Muscle of back (tissue), 13 donors: ENCODE measurements at places on chromosomes 11 and 22. TPM values are rescaled to one million over a fixed set of nuclear protein-coding genes. Genes with fewer than 3 reads are reported as not detected.

Gene CD6
- 0.67 TPM for polyA plus RNA-seq

Gene POTEH
- polyA plus RNA-seq = not detected

- DNase-seq = no peak
Measured at GRCh38 chr11:77199137-77199745, 71.2 kb downstream of the MYO7A start.

DNA sequence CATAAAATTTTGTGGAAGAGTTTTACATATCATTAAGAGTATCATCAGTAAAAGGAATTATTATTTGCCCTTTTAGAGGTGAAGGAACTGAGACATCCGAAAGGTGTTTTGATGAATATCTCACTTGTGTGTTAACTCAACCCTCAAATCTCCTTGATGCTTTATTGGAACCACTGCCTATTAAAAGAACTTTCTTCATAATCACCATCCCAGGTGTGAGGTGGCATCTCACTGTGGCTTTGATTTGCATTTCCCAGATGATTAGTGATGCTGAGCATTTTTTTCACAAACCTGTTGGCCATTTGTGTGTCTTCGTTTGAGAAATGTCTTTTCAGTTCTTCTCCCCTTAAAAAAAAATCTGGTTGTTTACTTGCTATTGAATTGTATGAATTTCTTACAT, 134.0 kb upstream of the SYN3 start:
- no peak for DNase-seq
